GM12878 (cell line): ENCODE measurements at places on chromosomes 4 and X. TPM values are rescaled to one million over a fixed set of nuclear protein-coding genes. Genes with fewer than 3 reads are reported as not detected.

Gene F9
- 0.08 and 0.18 TPM in 2 replicates for total RNA-seq

Gene C4orf36
- total RNA-seq, result 1.4 and 2.3 TPM in 2 replicates

Gene USP53
- 2.5 and 2.9 TPM in 2 replicates for total RNA-seq

Gene SORCS2
- 0.03 TPM in 1 of 2 replicates, not detected in the other for total RNA-seq

Gene HGFAC
- 0.38 TPM in 1 of 2 replicates, not detected in the other for total RNA-seq
